ENCODE measurements at places on chromosomes 11 and 22.

GRCh38 chr11:93727985-93728791 is 13.1 kb downstream of the TAF1D start:
- DNase-seq, result no peak

DNA sequence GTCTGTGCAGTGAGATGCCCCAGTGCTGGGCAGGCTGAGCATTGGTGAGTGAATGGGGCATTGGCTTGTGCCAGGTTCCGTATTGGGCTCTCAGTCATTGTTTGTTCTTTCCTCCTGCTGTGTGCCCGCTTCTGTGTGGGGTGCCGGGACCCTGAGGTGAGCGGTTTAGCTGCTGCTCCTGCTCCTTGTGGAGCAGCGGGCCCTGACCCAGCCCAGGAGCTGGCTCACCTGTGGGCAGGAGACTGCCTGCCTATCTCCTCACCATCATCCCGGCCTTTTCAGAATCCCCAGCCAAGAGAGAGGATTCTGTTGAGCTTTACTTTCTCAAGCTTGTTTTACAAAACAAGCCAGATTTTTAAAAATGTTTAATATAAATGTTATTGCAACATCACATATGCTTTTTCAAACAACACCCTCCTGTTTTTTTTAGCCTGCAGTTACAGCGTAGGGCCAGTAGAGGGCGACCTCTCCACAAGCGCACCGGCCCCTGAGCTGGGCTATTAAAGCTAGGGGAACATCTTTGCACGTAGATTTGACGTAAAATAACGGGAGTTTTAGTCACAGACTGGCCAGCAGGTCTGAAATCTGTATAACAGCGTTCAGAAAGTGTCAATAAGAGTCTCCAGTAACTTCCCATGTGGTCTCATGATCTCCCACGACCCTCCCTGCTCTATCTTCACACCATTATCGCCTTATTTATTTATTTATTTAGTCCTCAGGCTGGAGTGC is 25.1 kb upstream of the RELT start:
- peak; percentile 76 for DNase-seq

DNA sequence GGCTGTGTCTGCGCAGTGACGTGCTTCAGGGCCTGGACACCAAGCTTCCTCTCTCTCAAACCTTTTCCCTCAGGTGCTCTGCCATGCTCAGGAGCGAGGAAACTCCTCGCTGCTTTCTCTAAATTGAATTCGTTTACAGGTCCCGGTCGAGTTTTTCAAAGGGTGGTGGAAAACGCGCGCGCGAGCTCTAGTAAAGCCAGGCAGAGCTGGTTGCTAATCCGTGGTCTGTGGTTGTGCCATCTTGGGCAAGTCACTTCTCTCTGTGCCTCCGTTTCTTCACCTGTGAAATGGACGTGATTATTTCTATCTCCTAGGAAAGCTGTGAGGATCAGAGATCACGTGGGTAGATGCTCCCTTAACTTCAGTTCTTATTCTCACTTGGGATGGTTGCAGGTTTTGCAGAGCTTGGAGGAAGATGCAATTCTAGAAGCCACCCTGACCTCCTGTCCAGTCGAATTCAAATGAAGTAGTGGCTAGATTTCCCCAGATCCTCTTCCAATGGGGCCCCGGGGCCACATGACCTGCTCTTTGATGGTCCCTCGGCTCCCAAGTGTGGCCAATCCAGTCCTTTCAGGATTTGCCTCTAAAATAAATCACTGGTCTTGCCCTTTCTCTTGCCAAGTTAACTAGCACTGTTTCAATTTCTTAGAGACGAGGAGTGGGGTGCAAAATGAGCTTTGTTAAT is 10.5 kb upstream of the ALX4 start:
- no peak for DNase-seq

GRCh38 chr11:101974255-101974654 is 57.9 kb upstream of the ANGPTL5 start:
- no peak for DNase-seq

DNA sequence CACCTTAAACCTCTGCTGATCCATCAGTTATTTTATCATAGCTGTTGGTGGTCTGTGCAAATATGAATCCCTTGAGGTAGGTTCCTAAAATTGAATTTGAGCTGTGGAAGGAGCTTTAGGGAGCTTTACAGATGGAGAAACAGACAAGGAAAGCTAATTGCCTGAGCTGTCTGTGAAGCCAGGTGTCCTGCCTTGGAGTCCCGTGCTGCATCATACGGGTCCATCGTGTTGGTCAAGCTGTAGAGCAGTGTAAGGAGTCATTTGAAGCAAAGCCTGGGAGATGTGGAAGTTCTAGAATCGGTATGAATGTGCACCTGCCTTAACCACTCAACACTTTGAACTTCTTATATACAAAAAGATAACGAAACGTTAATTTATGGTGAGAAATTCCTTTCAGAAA is 1.0 kb downstream of the POLA2 start:
- no peak for DNase-seq

GRCh38 chr11:47123094-47123493 is 53.6 kb downstream of the ARFGAP2 start:
- DNase-seq, result no peak

DNA sequence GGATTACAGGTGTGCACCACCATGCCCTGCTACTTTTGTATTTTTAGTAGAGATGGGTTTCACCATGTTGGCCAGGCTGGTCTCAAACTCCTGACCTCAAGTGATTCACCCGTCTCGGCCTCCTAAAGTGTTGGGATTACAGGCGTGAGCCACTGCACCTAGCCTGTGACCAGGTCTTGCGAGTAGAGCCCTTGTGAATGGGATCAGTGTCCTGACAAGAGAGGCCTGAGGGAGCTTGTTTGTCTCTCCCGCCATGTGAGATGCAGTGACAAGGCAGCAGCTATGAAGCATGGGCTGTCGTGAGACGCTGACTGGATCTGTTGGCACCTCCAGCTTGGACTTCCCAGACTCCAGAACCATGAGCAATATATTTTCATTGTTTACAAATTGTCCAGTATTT is 69.3 kb downstream of the LRRC32 start:
- no peak for DNase-seq

DNA sequence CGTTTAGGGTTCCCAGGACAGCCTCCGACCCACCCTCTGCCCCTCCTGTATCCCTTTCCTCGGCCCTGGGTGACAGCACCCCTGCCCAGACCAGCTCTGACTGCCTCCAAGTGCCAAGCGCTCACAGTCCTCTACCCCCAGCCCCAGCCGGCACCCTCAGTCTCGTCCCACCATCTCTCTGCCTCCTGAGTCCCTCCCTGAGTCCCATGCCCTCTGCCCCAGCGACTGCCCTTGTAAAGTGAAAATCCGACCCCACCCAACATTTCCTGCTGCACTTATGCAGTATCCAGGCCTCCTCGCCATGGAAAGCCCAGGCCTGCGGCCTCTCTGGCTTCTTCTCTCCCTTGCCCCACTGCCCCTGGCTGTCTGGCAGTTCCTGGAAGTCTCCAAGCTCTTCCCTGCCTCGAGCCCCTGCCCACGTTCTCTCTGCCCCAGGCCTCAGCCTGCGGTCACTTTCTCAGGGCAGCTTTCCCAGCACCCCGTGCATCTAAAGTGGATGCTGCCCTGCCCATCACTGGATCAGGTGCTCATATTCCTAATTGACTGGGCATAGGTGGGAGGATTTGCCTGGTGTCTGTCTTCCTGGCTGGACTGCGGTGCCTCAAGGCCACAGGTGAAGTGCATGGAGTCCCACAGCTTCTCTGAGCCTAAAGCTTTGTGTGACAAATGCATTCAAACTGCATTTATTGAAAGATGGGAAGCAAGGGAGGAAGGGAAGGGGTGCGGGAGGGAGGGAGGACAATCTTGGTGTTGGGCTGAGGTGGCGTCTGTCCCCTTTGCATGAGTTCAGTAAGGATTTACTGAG is 17.7 kb upstream of the IL2RB start:
- no peak for DNase-seq

- no peak for DNase-seq
These were observed 611.9 kb downstream of the TBC1D22A start for GRCh38 chr22:47374273-47374771.

DNA sequence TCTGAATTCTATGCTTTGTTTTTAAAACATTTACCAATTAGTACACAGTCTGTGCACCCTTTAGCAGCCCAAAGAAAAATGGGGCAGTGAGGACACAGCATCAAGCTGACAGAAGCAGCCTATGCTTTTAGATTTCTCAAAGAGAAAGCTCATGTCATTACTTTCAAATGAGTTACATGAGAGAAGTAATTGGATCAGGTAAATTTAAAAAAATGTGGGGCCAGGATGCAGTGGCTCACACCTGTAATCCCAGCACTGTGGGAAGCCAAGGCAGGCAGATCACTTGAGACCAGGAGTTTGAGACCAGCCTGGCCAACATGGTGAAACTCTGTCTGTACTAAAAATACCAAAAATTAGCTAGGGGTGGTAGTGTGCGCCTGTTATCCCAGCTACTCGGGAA is 57.7 kb downstream of the APOL5 start:
- DNase-seq, result no peak

GRCh38 chr22:46043339-46043738 is 66.4 kb upstream of the WNT7B start:
- no peak for DNase-seq

- DNase-seq, result no peak
These were observed 10.0 kb upstream of the OR5M1 start for GRCh38 chr11:56624661-56625110.

DNA sequence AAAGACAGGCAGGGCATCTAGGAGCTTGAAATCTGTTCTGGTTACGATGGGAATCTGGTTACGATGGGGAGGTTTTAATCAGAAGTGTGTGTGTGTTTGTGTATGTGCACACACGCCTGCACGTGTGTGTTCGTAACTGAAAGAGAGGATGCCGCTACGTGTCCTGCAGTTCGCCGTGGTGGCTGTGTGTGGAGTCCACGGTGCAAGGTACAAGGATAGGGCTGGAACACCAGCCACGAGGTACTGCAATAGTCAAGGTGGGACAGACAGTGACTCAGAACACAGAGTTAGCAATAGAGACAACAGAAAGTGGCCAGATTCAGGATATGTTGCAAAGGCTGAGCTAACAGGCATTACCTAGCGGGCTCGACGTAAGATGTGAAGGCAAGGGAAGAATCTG is 46.7 kb downstream of the IGSF9B start:
- no peak for DNase-seq

GRCh38 chr11:131626788-131627187 is 256.4 kb downstream of the NTM start:
- DNase-seq, result no peak

DNA sequence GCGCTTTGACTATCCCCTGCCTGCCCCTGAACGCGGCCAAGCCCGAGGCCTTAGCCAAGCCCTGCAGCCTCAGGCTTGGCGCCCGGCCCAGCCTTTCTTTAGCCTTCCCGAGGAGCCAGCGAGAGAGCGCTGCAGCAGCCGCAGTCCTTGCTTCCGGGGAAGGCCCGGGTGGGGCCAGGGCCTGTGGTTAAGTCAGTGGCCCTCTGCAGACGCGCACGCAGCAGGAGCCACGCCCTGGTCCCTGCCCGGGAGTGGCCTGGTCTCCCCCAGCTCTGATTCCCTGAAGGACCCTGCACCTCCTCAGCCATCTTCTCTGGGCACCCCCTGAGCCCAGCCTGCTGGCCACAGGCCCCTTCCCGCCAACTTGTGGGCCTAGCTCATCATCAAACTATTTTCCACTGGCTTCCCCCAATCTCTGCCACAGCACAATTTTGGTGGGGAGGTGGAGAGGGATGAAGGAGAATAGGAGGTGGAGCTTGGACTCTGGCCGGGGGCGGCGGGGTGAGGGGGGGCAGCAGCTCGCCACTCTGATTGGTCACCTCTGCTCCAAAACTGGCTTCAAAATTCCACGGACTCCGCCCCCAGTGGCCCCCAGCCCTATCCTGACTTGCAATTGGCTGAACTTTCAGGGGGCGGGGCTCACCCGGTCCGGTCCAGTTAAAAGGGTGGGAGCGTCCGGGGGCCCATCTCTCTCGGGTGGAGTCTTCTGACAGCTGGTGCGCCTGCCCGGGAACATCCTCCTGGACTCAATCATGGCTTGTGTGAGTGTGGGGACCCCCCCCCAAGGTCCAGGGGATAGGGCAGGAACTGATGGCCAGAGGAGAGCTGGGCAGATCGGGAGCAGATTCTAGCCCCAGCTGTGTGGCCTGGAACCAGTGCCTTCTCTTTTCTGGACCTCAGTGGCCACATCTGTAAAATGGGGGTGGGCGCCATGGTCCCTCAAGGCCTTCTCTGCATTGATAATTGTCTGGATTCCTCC is at the start of gene LGALS1:
Gene LGALS1, plus strand, starts transcription at position 686 of the 979 bp plus-strand sequence. Its CDS starts 67 bp downstream, at position 753.
- peak; percentile 81 for DNase-seq

- peak; percentile 45 for DNase-seq
These were observed at the start of gene CEND1 for GRCh38 chr11:789943-790342. Gene CEND1 (minus strand): TSS chr11:790090. CDS start chr11:788576, 1,514 bp downstream.

DNA sequence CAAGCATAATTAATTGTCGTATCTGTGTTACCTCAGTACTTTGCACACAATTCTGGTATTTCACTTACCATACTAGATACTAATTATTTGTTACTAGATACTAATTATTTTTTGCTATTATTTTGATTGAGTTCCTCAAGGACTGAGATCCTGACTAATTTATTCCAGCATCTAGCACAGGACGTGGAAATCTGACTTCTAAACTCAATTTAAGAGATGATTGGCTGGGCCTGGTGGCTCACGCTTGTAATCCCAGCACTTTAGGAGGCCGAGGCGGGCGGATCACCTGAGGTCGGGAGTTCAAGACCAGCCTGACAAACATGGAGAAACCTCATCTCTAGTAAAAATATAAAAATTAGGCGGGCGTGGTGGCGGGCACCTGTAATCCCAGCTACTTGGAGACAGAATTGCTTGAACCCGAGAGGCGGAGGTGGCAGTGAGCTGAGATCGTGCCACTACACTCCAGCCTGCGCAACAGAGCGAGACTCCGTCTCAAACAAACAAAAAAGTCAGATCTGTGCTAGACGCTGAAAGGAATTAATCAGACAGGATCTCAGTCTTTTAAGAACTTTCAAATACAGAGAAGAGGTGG is 527 bp upstream of the MRPL48 start:
- DNase-seq, result no peak

GRCh38 chr11:19756675-19757475 is 44.2 kb downstream of the NAV2 start:
- no peak for DNase-seq

DNA sequence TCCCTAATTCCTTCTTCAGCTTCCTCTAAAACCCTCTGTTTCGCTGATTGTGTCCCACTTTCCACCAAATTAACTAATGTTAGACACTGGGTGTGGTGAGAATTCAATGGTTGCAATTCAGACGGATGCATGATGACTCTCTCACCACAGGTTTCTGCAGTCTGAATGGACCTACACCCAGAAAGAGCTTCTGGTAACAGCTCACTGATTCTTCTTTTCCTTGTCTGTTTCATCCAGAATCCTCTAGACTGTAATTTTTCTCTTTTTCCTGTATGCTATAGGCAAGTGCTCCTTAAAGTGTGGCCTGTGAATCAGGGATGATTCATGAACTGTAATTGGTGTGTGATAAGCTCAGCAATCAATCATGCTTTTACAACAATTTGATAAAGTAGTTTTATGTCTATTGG is 18.1 kb downstream of the MMP10 start:
- DNase-seq, result no peak

- DNase-seq, result no peak
These were observed 73.6 kb upstream of the LMO1 start for GRCh38 chr11:8337130-8337795.

GRCh38 chr11:18615628-18616392 is 16.2 kb downstream of the MISFA start:
- DNase-seq, result peak; percentile 21

GRCh38 chr22:31497148-31497938 is 1.0 kb downstream of the SFI1 start:
- peak; percentile 64 for DNase-seq

Data from CD4-positive, alpha-beta T cell treated with Interleukin-4 for 1 hour (primary cell).